ENCODE measurements at places on chromosomes 4 and X.

DNA sequence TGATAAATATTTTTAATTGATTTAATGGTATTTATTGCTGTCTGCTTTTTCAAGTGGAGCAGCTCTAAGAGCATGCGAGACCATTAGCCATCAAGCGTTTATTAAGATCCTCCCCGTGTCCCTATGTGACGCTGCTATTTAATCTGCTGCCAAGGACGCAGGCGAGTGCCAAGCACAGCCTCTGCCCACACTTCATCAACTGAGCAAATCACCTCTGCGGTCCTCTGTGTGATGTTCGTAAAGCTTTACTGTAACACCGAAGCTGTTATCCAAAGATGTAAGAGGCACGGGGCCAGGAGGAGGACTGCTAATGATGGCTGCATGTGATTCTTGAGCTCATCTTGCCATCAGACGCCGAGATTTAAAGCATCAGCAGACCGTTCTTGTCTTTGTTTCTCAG, 79.5 kb downstream of the STOX2 start:
- DNase-seq, result no peak

GRCh38 chrX:23861215-23861896, 46.4 kb downstream of the APOO start:
- no peak for DNase-seq

DNA sequence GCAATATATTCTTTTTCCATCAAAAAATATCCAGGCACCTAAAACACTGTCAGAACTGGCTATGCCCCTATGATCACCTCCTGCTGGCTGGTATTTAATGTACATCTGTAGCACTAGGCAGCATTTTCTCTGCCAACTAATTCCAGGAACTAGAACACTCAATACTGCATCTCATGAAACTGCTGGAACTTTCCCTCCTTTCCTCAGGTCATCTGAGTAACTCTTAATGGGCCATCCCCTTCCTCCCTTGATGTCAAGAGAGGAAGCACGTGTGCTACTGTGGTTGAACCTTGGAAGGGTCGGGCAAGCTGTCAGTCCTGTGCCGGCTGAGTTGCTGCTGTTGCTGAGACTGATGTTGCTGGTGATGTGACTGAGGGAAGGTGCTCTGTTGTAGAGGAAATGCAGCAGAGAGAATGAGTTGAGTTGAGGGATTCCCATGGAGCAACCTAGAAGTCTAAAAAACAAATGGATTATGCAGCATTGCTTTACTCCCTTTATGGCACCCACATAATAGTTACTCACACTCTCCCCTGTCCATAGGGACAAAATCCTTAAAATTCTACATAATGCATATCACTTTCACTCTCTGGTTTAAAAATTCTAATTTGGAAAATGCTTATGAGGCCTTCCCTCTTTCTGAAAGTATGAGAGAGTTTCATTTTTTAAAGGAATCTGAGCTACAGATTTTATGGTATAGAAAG, 39.5 kb downstream of the TMEM165 start:
- no peak for DNase-seq

DNA sequence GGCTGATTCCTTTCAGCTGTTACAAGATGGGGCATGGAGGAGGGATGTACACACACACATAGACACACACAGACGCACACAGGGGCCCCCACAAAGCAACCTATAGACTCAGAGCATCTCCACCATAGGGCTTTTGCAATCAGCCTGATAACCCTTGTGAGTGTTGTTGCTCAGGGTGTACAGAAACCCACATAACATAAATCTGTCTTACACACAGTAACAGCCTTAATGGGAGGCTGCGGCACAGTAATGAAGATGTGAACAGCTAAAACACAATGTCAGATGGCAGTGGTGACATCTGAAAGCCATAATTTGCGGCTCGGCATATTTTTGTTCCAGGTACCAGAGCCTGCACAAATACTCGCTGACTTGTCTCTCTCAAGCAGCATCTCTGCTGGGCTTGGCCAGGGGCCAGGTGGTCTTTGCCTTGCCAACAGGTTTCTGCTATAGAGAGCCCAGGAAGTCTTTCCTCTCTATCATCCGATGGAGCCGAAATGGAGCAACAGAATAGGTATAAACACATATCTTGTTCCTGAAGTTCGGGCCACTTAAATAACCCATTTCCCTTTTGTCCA, 357.2 kb upstream of the GATB start:
- no peak for DNase-seq

GRCh38 chrX:31223817-31224216, 152.0 kb upstream of the FTHL17 start:
- DNase-seq, result no peak

DNA sequence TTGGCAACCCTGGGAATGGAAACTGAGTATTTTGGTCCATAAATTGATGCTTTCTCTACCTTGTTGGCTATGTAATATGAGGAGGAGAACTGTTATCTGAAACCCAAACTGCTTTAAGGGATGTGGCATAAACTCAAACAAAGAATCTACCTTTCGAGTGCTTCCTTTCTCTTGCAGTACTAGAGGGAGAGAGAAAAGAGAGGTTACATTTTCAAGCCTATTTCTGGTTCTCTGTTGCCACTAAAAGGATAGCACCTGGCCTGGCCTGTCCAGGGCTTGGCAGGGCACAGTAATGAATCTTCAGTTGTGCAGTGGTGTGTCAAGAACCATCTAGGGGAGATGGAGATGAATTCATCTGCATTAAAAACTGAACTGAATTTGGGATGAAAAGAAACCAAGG, 308.6 kb downstream of the PTTG2 start:
- no peak for DNase-seq

DNA sequence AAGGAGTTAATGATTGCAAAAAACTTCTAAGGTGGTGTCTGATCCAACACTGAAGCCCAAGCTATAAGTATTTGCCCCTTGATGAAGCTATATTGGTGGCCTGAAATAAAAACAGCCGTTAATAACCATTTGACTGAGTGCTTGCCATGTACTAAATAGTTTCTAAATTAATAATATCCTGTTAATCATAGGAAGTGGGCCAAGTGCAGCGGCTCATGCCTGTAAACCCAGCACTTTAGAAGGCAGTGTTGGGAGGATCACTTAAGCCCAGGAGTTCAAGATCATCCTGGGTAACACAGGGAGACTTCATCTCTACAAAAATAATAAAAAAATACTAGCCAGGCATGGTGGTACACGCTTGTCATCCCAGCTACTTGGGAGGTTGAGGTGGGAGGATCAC, 8.3 kb downstream of the NDP start:
- DNase-seq, result no peak

Measured in activated CD4-positive, alpha-beta T cell treated with anti-CD3 and anti-CD28 coated beads for 1 hour (primary cell).